Activated CD8-positive, alpha-beta T cell treated with anti-CD3 and anti-CD28 coated beads, Interleukin-2, amount 10 ng/mL, durations not matched to agents 7 days and 5 days (primary cell): ENCODE measurements at places on chromosomes 1 and 21. TPM values are rescaled to one million over a fixed set of nuclear protein-coding genes. Genes with fewer than 3 reads are reported as not detected.

GRCh38 chr1:164630626-164631396, 71.8 kb downstream of the PBX1 start:
- no peak for DNase-seq
- H3K27ac ChIP-seq: no peak overlapping the region
- no peaks in the 10 kb centered on the region for H3K36me3 ChIP-seq

- H3K36me3 ChIP-seq: peaks cover 6% of the 10 kb centered on the region
- H3K27ac ChIP-seq: no peak overlapping the region
- peaks cover 2% of the 10 kb centered on the region for H3K27me3 ChIP-seq
- no peak for DNase-seq
- peaks cover 16% of the 10 kb centered on the region for H3K4me1 ChIP-seq
These were observed 4.9 kb upstream of the PRDM2 start for GRCh38 chr1:13694886-13695684.

DNA sequence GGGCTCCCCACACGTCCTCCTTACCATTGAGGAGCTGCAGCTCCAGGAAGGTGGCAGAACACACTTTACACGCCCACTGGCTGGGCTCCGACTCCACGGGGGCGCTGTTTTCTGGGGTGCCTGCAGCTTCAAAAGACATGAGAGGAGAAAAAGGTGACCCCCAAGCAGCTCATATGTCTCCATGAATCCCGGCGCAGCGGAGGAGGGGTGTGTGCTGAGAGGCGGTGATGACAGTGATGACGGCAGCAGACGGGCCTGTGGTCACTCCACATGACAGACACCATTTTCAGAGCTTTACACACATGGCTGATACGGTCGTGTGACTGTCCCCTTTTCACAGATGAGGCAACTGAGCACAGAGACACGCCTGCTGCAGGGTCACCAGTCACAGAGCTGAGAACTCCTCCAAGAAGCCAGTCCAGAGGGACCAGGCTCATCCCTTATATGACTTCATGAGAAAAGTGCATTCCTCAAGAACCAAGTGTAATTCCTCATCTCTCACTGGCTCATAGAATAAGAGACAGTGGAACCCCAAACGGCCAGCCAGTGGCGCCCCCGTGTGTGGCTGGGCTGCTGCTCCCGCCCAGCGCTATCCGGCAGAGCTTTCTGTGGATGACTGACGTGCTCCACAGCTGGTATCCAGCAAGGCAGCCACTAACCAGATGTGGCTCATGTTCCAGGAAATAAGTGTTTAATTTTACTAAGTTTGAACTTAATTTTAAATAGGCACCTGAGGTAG, 31.9 kb downstream of the PRDM15 start:
- DNase-seq: no peak
- H3K27ac ChIP-seq: no peak overlapping the region
- peaks cover 4% of the 10 kb centered on the region for H3K36me3 ChIP-seq
- no peaks in the 10 kb centered on the region for H3K4me1 ChIP-seq
- H3K27me3 ChIP-seq: no peaks in the 10 kb centered on the region
- no peak overlapping the region for H3K4me3 ChIP-seq

The KIF26B gene
- total RNA-seq: 0.08 TPM

- no peak overlapping the region for H3K27ac ChIP-seq
- no peak overlapping the region for H3K4me3 ChIP-seq
- H3K27me3 ChIP-seq: no peaks in the 10 kb centered on the region
- no peaks in the 10 kb centered on the region for H3K36me3 ChIP-seq
- DNase-seq: no peak
- peaks cover 54% of the 10 kb centered on the region for H3K4me1 ChIP-seq
These were observed 7.0 kb downstream of the FCAMR start for GRCh38 chr1:206963119-206963712.

DNA sequence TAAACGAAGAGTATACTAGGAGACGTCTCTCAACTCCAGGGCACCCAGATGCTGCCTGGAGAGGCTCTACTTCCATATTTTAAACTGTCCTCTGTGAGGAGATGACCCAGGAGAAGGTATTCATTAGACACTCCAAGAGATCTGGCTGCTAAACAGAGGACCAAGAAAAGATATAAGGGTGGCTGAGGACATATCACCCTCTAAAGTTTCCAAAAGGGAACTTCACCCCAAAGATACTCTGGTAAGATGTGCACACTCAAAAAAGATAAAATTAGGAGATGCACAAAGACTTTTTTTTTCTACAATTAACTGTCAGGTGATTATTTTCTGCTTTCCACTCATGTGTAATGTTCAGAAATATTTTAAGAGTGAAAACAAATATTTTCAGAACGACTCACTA, 1.4 kb downstream of the ZNF670 start:
- H3K36me3 ChIP-seq: peaks cover 7% of the 10 kb centered on the region
- no peak overlapping the region for H3K27ac ChIP-seq
- H3K27me3 ChIP-seq: peaks cover 2% of the 10 kb centered on the region
- peak overlapping the region; percentile 77 for H3K4me3 ChIP-seq
- DNase-seq: no peak
- peaks cover 20% of the 10 kb centered on the region for H3K4me1 ChIP-seq

The NR1I3 gene
- not detected for total RNA-seq

The PTPN22 gene
- total RNA-seq: 78.9 TPM

GRCh38 chr1:205434738-205435137, 12.9 kb upstream of the LEMD1 start:
- peaks cover 21% of the 10 kb centered on the region for H3K27me3 ChIP-seq
- peaks cover 13% of the 10 kb centered on the region for H3K4me1 ChIP-seq
- H3K36me3 ChIP-seq: no peaks in the 10 kb centered on the region

- no peak overlapping the region for H3K27ac ChIP-seq
- H3K4me1 ChIP-seq: peaks cover 8% of the 10 kb centered on the region
- no peak overlapping the region for H3K4me3 ChIP-seq
These were observed 78.6 kb downstream of the SLC25A24 start for GRCh38 chr1:108121358-108122143.

- DNase-seq: no peak
- H3K4me1 ChIP-seq: peaks cover 13% of the 10 kb centered on the region
- H3K27me3 ChIP-seq: peaks cover 5% of the 10 kb centered on the region
- no peak overlapping the region for H3K27ac ChIP-seq
- no peaks in the 10 kb centered on the region for H3K36me3 ChIP-seq
These were observed 73.9 kb downstream of the HHAT start for GRCh38 chr1:210402560-210402959.

DNA sequence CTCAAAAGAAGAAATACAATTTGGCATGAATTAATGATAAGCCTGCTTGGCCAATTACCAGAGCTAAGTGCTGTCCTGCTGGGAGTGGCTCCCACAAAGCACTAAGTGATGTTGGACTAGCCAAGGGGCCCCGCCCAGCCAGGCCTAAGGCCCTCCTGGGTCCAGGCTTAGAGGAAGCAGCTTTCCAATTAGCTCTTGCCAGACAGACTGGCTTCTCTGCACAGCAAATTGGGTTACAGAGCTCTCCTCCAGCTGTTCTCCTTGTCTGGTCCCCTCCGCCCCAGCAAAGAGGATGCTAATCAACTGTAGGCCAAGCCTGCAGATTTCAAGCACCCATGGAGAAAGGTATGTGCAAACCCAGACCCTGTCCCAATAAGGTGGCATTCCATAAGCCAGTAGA, 151.9 kb downstream of the DMRTA2 start:
- H3K4me1 ChIP-seq: no peaks in the 10 kb centered on the region
- H3K27me3 ChIP-seq: no peaks in the 10 kb centered on the region
- no peak overlapping the region for H3K4me3 ChIP-seq
- no peak for DNase-seq
- no peaks in the 10 kb centered on the region for H3K36me3 ChIP-seq
- H3K27ac ChIP-seq: no peak overlapping the region

DNA sequence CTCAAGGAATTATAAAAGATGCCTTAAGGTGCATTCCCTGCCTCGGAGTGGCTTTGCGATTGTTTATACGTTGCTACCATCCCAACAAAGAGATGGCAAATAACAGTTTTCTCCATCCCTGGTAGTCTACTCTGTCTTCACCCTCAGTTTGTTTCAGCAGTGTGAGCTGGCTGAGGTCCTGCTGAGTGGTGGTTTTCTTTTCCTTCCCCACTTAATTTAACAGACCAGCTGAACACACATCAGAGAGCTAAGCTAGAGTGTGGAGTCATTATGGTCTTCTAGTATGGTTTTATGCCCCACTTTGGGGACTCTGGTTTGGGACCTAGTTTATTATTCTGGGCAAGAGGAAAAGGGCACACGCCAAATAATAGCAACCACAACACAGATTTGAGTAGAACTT, 2.2 kb downstream of the PIGV start:
- peaks cover 45% of the 10 kb centered on the region for H3K36me3 ChIP-seq
- peaks cover 70% of the 10 kb centered on the region for H3K4me1 ChIP-seq
- no peaks in the 10 kb centered on the region for H3K27me3 ChIP-seq
- DNase-seq: no peak
- H3K4me3 ChIP-seq: peak overlapping the region; percentile 84

DNA sequence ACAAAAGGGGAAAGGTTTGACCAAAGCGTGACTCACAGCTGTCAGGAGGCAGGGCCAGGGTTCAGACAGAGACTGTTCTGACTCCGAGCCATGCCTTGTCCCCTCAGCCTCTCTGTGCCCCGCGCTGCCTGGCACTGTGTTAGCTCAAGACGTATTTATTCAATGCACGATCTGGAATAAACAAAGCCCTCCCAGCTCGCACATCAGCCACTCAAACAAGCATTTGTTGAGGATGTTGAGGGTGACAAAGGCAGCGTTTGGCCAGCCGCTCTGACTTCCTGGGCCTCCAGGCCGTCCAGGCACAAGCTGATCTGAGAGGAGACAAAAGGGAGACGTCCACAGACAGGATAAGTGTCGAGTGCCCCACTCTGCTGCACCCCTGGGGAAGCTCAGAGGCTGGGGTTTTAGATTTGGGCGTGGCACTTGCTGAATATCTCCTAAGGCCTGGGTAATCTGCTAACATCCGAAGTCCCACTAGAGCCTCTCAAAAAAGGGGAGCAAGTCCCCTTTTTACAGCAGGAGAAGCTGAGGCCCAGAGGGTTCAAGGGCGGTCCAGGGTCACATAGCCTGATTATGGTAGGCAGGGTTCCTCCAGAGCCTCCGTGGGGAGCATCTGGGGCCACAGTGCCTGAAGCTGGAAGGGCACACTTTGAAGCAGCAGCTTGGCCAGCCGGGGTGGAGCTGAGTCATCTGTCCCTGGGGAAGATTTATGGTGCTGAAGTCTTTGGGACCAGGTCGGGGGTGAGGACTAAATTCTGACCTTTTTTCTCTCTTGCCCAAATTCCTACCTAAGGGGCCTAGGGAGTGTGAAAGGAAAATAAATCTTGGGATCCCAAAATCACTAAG, 95.9 kb downstream of the SPSB1 start:
- no peak for DNase-seq
- no peak overlapping the region for H3K27ac ChIP-seq
- peaks cover 5% of the 10 kb centered on the region for H3K4me1 ChIP-seq
- H3K4me3 ChIP-seq: no peak overlapping the region

DNA sequence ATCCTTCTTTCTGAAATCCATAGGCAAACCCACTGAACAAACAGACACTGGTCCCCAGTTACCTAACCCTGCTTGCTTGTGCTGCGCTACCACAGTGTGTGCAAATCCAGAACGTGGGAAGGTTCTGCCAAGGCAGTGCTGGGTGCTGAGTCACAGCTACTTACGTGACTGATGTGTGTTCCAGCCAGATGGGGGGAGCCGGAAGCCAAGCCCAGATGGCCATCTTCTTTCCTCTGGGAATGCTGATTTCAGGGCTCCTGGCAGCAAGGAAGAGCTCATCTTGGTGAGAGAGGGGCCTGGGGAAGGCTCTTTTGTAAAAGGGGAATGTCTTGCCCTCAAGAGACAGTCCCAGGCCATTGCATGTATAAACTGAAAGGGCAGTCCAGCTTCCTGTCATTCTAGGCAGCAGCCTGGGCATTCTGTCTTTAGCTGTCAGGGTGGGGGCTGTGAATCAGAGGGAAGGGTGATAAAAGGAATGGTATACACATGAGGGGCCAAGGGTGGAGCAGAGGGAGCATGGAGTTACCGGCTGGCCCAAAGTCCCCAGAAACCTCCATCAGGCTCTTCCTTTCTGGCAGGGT, 54.1 kb downstream of the CD46 start:
- no peak overlapping the region for H3K4me3 ChIP-seq
- H3K4me1 ChIP-seq: peaks cover 31% of the 10 kb centered on the region
- peaks cover 57% of the 10 kb centered on the region for H3K36me3 ChIP-seq
- peak; percentile 18 for DNase-seq

DNA sequence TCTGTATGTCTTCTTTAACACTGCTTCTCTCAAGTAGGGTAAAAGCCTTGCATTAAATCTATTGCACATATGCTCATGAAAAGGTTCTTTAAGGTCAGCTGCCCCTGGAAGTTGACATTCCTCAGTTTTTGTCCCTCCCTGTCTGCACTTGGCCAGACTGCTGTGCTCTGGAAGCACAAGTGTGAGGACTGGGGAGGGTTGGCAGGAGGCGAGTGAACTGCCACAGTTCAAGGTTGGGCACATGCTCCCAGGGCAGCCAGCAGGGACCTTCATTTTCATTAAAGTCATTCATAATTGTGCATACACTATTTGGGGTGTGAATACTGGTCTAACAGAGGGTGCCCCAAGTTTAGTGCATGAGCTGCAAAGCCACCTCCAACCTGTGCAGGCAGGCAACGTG, 10.9 kb upstream of the THEM5 start:
- no peak overlapping the region for H3K4me3 ChIP-seq
- no peaks in the 10 kb centered on the region for H3K36me3 ChIP-seq

DNA sequence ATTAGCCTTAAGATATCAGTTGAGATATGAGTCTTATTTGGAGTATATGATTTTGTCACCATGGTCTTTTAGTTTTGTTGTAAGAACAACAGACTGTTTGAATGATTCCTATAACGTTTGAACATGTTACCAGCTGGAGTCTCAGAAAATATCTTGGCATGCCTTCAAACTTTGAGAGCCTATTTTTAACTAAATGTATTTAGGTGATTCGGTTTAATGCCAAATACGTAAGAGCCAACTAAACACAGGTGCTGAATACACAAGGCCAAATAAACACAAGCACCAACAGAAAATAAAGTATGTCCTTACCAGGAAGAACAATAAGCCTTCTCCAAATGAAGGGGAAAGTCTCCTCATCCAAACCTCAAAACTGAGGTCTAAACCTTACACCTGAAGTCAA, 48.6 kb downstream of the PRKACB start:
- DNase-seq: no peak
- H3K27ac ChIP-seq: no peak overlapping the region
- H3K27me3 ChIP-seq: no peaks in the 10 kb centered on the region
- H3K4me3 ChIP-seq: no peak overlapping the region
- no peaks in the 10 kb centered on the region for H3K4me1 ChIP-seq

DNA sequence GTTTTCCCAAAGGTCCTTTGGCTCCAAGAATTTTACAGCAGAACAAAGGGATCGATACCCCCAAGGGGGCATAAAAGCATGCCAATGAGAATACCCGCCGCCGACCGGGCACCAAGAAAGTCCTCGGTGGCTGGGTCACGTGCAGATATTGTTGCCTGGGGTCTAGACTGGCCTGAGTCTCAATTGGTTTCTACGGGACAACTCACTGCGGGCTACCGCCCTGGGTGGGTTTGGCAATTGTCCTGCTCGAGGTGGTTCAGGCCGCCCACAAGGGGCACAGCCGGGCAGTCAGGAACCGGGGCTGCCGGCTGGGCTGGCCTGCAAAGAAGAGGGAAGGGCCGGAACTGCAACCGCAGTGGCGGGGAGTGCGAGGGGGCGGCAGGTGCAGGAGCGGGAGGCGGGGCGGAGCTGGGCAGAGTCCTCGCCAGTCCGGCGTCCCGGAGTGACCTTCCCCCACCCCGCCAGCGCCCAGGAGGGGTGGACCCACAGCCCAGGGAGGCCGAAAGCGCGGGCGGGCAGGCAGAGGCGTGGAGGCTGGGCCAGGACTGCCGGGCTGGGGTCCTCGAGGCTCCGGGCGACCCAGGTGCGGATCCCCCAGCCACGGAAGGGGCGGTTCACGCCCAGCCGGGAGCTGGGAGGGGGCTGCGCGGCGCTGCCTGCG, 926 bp upstream of the ATP1B1 start:
- no peak overlapping the region for H3K27ac ChIP-seq
- H3K4me1 ChIP-seq: peaks cover 41% of the 10 kb centered on the region
- DNase-seq: peak; percentile 49
- H3K27me3 ChIP-seq: peaks cover 16% of the 10 kb centered on the region
- peak overlapping the region; percentile 76 for H3K4me3 ChIP-seq
